ENCODE measurements at places on chromosomes 5 and 9.

DNA sequence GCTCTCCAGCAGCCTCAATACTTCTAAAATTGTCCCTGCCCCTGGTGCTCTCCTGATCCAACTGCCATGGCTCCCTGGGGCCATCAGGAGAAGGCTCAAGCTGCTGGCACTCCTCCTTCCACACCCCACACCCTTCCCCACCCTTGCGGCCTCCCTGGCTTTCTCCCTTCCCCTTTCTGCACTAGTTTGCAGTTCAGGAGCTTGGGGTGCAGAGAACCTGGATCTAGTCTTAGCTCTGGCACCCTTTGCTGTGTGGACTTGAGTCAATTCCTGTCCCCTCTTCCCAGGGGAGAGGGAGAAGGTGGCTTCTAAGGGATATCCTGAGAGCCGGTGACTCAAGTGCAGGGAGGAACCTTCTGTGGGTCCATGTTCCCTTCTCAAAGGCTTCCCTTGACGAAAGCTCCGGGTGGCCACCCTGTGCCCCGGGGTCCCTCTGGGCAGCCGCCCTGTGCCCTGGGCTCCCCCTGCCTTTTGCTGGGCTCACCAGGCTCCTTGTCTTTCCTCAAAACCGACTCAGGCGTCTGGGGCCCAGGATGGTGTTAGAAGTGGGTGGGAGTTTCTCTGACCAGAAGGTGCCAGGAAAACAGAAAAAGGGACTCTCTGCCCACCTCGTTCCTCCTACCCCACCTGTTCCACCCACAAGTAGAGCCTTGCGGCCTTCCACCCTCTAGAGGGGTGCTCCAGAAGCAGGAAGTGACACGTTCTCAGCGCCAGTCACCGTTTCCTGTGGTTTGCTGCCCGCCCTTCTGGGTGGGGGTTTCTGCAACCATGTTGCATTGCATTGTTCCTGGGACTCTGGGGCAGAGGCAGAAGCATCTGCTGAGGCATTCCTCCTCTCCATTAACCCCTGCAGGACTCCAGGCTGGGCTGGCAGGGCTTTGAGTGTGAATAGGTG lies 15.0 kb downstream of the GLIPR2 start:
- DNase-seq = no peak

GRCh38 chr5:146921225-146921624 lies 42.7 kb upstream of the PPP2R2B start:
- no peak for DNase-seq

- no peak for DNase-seq
Measured at GRCh38 chr5:126516852-126517251, 78.2 kb downstream of the ALDH7A1 start.

GRCh38 chr9:115524453-115525059 lies 406.6 kb upstream of the TNC start:
- peak; percentile 47 for DNase-seq

- no peak for DNase-seq
Measured at GRCh38 chr9:27109621-27110020, 596 bp downstream of the TEK start.

DNA sequence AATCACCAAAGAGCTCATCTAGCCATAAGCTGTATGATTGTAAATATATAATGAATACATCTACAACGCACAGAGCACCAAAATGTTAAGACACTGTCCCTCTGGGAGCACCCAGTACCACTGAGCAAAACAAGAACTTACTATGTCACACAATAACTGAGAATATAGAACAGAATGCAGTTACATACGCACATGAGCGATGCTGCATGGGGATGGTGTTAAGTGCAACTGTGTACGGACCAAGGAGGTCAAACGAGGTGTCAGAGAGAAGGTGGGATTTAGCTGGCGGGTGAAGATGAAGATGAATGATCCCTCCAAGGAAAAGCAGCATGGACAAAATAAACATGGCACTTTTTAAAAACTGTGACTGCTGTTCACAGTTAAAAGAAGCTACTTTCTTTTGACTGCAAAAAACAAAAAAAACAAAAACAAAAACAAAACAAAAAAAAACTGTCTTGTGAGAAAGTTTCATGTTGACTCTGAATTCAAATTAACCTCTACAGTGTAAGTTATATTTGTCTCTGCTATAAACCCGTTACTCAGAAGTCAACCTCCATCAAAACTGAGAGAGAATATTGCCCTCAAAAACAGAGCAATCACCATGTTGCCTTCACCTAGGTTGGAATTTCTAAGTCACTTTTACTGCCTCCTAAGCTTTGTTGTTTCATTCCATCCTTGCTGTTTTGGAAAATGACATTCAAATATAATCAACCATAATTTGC lies 169.6 kb upstream of the GNA14 start:
- DNase-seq = no peak

DNA sequence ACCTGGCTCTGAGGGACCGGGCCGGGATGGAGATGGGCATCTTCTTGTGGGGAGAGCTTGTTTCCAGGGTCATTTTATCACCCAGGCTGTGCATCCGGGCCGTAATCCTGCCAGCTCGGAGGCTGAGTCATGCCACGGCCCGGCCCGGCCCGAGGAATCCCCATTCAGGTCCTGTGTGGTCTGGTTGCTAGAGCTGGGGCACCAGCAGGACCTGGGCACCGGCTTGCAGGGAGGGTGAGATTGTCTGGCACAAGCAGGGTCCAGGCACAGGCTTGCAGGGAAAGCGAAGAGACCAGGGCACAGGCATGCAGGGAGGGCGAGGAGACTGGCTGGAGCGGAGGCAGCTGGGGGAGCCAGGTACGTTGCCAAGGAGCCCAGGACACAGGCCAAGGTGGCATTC lies 106.8 kb downstream of the RXRA start:
- no peak for DNase-seq

- peak; percentile 39 for DNase-seq
Measured at GRCh38 chr9:74245866-74246497, 251.2 kb upstream of the RORB start.

GRCh38 chr9:3436629-3437420 lies 89.0 kb downstream of the RFX3 start:
- peak; percentile 66 for DNase-seq

- DNase-seq = no peak
Measured at GRCh38 chr5:131854134-131854533, 57.3 kb upstream of the FNIP1 start.

DNA sequence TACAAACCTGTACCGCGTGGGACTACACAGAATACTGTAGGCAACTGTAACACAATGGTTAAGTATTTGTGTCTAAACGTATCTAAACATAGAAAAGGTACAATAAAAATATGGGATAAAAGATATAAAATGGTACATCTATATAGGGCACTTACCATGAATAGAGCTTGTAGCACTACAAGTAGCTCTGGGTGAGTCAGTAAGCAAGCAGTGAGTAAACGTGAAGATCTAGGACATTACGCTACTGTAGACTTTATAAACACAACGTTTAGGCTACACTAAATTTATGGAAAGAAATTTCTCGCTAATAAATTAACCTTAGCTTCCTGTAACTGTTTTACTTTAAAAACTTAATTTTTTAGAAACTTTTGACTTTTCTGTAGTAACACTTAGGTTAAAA lies 46.5 kb downstream of the MRPS27 start:
- no peak for DNase-seq

DNA sequence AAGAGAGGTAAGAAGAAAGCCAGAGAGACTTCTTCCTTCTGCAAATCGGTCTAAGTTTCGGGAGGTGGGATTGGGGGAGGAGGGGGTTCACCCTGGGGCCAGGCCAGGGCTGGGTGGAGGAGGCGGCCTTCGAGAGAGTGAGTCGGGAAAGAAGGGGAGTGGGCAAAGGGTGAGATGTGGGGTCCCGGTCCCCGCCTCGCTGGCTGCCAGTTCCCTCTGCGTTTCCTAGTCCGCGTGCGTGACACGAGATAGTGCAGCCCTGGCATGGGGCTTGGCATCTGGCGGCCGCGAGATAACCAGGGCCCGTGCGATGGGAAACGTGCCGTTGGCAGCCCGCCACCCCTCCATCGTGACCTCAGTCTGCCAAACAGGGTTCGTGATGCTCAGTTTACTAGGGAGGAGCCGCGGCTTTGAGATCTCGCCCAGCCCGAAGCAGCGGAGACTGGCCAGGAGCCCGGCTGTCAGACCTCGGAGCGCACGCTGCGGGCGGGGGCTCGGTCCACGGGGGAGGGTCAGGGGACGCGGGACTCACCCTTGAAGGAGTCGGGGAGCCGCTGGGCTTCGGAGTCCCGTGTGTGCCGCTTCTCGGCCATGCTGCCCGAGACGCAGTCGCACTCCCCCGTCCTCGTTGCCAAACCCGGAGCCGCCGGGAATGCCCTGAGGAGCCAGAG lies at the start of gene STOM:
Gene STOM (minus strand): TSS at position 656 of the 671 bp plus-strand sequence. CDS start 63 bp downstream, at position 593.
- DNase-seq = no peak

DNA sequence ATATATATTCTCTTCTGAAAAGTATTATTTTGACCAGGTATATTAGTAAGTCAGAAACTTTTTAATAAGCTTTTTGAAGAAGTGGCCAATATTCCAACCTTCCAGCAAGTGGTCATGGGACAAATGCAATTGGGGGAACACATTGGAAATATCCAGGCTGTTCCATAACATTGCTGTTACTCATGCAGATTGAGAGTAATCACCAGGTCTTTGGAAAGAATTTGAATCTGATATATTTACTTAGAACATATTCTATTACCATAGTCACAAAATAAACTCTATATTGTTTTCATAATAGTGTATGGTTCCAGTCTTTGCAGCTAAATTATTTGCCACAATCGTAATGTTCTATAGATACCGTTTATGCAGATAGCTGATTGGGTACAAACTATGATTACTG lies 102.8 kb downstream of the TAF11L14 start:
- DNase-seq = no peak

- DNase-seq = no peak
Measured at GRCh38 chr9:36204906-36205547, 14.3 kb downstream of the CLTA start.

GRCh38 chr9:127883959-127884358 lies 6.5 kb upstream of the AK1 start:
- DNase-seq = no peak

- no peak for DNase-seq
Measured at GRCh38 chr5:139181322-139181730, 16.8 kb downstream of the SIL1 start.

DNA sequence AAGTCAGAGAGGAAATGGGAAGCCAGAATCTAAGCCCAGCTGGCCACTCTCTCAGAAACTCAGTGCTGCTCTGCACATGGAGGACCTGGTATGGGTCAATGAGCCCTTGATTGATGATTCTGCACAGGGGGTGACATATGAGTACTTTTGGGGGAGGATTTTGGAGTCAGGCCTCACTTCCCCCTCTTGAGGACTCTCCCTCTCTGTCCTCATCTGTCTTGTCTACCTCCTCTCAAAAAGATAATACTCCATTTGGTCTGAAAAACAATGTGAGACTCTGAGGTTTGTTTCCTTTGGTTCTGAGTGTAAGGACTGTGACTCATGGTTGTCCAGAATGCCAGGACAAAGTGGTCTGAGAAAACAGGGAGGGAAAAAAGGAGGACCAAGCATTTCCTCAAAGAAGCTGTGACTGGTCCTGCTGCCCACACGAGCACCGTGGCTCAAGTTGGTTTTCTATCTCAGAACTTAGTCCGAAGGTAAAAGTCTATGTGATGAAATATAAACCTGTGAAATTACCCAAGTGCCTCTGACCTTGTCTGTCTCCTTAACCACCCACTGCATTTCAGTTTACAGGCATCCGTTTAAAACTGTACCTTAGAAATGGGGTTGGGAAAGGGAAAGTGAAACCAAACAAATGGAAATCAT lies 11.1 kb downstream of the TTC39B start:
- DNase-seq = no peak
